ENCODE measurements at places on chromosomes 5 and 9. TPM values are rescaled to one million over a fixed set of nuclear protein-coding genes. Genes with fewer than 3 reads are reported as not detected.

The BNC2 gene
- 6.5 TPM for total RNA-seq

GRCh38 chr5:159971931-159972461 is 36.9 kb upstream of the TTC1 start:
- H3K27me3 ChIP-seq, result peaks cover 60% of the 10 kb centered on the region
- peak overlapping the region; percentile 45 for H3K4me3 ChIP-seq
- no peak for DNase-seq

The ZBTB43 gene
- 33.3 TPM for total RNA-seq

- H3K36me3 ChIP-seq, result no peaks in the 10 kb centered on the region
- peaks cover 6% of the 10 kb centered on the region for H3K27me3 ChIP-seq
- DNase-seq, result no peak
- H3K4me1 ChIP-seq, result peaks cover 9% of the 10 kb centered on the region
- H3K4me3 ChIP-seq, result no peak overlapping the region
- H3K27ac ChIP-seq, result no peak overlapping the region
These were observed 4.9 kb upstream of the RICTOR start for GRCh38 chr5:39079147-39079546.

GRCh38 chr9:893843-894420 is 52.4 kb downstream of the DMRT1 start:
- no peaks in the 10 kb centered on the region for H3K27me3 ChIP-seq
- peaks cover 6% of the 10 kb centered on the region for H3K4me1 ChIP-seq
- no peak overlapping the region for H3K27ac ChIP-seq
- DNase-seq, result no peak
- no peaks in the 10 kb centered on the region for H3K36me3 ChIP-seq
- no peak overlapping the region for H3K4me3 ChIP-seq

The TXNDC8 gene
- not detected for total RNA-seq

DNA sequence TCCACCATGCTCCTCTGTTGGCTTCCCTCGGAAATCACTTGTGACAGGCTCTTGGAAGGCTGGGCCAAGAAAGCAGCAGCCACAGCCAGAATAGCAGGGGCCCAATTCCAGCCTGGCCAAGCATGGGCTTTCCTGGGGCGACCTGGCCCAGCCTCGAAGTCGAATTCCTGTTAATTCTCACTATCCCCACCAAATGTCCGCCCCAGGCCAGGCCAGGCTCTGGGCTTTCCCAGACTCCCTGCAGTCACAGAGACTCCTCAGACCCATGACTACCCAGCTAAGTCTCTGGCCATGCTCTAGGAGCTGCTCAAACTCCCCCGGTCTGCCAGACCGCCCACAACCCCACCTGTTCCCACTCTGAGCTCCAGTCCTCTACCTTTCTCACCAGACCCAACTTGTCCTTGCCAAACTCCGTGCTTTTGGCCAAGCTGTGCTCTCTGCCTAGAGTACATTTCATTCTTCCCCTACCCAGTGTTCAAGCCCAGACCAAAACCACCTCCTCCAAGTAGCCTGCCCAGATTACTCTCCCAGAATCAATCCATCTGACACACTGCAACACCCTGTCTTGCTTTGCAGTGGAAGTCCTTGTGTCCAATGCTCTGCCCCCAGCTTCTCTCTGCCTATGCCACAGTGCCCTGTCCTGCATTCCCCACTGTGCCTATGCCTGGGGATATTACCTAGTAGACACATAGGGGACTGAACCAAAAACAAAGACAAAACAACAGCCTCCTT is 26.2 kb downstream of the SHB start:
- no peaks in the 10 kb centered on the region for H3K27me3 ChIP-seq
- H3K4me3 ChIP-seq, result no peak overlapping the region
- H3K4me1 ChIP-seq, result peaks cover 88% of the 10 kb centered on the region

The PRR16 gene
- 1.1 TPM for total RNA-seq

DNA sequence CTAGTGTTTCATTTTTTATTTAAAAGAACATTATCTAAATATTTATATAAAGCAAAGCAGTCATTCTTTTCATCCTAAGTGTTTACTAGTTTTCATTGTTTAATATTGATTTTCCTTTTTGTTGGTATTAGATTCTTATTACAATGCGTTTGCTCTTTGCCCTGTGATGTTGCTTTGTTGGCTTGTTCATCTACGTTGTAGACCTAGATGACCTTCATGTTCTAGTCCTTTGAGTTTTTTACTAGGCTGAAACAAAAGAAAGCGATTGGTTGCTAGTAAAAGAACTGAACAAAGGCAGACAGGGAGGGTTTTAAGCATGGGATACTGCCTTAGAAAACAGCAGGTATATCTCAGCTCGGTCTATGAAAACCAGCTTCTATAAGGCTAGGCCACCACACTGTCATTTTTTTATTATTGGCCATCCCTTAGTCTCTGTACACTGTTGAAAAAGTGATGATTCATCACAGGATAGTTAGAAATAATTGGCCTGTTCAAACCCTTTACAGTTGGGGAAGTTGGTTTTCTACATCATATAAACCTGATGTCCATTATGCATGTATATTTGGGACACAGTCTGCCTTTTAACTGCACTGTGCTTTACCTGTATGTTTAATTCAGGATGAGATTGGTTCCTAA is 119.0 kb downstream of the ZCCHC7 start:
- DNase-seq, result no peak
- H3K27ac ChIP-seq, result no peak overlapping the region
- H3K36me3 ChIP-seq, result no peaks in the 10 kb centered on the region

DNA sequence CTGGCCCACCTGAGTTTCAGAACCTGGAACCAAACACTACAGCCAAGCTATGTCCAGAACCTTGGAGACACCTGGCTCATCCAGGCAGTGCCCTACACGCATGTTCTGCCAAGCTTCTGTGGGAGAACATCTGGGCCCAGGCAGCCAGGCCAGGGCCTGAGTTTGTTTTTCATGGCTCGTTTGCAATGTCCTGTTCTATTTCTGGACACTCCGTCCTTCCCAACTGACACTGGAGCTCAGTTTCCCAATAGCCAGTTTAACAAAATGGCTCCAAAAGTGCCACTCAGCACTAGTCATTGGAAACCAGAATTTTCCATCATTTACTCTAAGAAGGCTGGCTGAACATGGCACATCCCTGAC is 38.6 kb downstream of the SH3RF2 start:
- no peaks in the 10 kb centered on the region for H3K36me3 ChIP-seq
- DNase-seq, result no peak
- peaks cover 33% of the 10 kb centered on the region for H3K4me1 ChIP-seq
- H3K27me3 ChIP-seq, result no peaks in the 10 kb centered on the region
- no peak overlapping the region for H3K27ac ChIP-seq

The C9 gene
- 5.6 TPM for total RNA-seq
